ENCODE measurements at places on chromosomes 11 and 22.

DNA sequence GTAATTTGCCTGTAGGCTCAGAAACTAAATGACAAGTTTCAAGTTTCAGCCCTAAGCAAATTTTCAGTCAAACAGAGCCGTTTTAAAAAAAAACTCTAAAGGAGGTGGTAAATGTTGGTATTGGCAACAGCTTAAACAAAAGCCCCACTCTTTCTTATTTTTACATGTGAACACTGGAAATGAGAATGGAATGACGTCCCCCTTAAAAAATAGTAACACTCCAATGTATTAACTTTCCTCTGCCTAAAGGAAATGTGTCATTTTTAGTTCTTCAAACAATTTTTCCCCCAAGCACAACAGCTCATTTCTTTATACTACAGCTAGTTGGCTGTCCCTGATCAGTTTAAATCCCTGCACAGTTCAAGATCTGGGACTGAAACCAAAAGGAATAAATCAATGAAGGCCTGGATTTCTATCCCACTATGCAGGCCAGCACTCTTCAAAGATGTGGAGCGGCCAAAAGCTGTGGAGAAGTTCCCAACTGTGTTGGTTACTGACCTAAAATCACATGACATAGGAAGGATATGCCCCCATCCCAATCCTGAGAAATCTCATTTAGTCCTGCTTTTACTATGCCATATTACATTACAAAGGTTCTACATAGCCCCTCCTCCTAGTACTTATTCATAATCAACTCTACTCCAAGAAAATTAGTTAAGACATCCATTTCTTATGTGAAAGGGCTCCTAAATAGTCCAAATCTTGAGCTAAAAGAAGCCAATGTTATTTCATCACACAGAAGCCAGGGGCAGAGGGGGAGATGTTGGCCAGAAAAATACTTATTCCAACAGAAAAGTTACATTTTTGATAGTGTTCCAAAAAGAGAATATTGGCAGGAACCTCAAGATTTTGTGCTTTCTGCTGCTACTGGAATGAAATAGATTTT is 95.9 kb downstream of the CADM1 start:
- no peak for DNase-seq

DNA sequence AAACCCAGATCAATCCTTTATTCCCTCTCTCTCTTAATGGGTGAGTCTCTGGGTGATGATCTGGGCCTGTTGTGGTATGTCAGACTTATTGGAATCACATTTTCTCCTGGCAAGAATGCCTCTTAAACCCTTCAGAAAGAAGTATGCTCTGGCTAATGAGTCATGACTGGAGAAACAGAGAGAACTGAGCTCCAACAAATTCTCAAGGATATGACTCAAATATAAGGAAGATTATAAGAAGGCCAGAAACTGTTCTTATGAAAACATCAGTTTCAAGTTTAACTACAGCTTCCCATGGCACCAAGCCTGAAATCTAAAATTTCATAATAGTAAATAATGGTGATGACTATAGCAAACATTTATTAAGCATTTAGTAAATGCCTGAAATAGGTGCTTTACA is 83.9 kb downstream of the OR5AK2 start:
- DNase-seq = no peak

DNA sequence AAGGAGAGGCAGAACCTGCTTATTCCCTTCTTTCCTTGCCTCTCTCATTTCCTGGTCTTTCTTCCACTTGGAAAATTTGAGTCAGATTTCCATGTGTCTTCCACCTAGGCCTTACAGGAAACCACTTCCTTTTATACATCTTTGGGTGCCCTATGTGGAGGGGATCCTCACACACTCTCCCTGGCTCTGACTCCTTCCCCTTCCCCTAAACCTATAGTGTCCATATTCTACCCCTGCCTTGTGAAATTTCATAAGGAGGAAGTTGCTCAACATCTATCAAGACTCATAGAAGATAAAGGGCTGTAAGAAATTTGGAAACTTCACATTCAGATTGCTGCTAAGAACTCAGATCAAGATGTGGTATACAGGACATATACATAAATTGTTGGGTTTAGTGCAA is 20.4 kb downstream of the TUG1 start:
- no peak for DNase-seq

DNA sequence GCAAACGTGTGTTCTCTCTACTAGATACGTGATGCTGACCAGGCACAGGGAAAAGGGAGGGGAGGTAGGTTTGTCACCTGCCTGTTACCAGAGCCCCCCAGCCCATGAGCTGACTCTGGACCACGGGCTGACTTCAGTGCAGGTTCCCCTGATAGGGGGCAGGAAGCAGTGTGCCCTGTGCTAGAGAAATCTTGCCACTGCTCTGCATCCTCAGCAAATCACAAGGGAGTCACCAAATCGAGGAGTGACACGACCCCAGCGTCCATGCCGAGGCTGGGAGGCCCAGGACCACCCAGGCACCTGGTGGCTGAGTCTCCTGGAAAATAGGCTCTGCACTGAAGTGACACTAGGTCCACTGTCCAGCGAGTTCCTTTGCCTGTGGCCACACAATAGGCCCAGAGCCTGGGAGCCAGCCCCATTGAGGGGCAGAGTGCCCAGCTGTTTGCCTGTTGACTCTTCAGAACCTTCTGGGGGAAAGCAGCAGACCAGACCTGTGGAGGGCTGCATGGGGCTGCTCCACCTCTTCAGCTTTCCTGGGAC is 99.3 kb downstream of the CTTN start:
- DNase-seq = no peak

GRCh38 chr11:69928121-69928520 is 108.9 kb upstream of the FGF3 start:
- DNase-seq = no peak

DNA sequence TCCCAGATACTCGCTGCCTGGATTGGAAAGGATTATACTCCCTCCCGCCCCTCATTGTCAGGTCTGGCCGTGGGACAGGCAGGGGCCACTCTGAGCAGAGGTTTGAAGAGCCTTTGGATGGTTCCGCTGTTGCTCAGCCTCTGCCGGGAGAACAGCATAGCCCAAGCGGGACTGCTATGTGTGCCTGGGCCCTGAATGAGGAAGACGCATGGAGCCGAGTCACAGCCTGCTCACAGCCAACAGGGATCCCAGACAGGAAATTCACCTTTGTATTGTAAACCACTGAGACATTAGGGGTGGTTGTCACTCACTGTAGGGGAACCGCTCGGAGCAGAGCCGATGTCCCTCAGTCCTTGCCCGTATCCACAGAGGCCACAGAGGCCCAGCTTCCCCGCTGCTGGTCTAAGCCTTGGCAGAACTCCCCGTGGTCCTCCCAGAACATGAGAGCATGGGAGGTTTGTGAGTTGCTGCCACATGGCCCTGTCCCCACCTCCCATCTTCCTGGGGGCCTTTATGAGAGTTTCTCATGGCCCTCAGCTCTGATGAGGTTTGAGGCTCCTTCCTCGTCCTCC is 10.7 kb upstream of the FAM118A start:
- DNase-seq = no peak

DNA sequence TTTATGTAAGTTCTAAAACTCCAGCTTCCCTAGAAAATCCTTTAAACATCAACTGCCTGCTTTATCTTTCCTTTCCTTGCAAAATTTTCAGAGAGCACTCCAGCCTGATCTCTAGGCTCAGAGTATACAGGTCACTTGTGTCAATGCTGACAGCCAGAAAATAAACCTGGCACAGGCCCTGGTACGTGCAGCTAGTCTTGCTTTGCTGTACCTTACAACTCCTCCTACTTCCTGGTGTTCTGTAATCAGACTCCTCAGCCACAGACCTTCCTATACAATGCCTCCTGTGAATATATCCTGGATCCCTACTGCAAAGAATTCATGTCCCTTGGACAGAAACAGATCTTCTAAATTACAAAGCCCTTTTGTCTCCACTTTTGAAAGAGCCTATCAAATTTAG is 24.2 kb upstream of the TMEM123 start:
- no peak for DNase-seq

DNA sequence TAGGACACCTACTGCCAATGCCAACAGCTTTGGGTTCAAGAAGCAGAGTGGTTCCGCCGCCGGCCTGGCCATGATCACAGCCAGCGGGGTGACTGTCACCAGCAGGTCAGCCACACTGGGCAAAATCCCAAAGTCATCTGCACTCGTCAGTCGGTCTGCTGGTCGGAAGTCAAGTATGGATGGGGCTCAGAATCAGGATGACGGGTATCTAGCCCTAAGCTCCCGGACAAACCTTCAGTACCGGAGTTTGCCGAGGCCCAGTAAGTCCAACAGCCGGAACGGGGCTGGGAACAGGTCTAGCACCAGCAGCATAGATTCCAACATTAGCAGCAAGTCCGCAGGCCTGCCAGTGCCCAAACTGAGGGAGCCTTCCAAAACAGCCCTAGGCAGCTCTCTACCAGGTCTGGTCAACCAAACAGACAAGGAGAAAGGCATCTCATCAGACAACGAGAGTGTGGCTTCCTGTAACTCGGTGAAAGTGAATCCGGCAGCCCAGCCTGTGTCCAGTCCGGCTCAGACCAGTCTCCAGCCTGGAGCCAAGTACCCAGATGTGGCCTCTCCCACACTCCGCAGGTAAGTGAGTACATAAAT is 115.1 kb downstream of the DBX1 start:
- no peak for DNase-seq

DNA sequence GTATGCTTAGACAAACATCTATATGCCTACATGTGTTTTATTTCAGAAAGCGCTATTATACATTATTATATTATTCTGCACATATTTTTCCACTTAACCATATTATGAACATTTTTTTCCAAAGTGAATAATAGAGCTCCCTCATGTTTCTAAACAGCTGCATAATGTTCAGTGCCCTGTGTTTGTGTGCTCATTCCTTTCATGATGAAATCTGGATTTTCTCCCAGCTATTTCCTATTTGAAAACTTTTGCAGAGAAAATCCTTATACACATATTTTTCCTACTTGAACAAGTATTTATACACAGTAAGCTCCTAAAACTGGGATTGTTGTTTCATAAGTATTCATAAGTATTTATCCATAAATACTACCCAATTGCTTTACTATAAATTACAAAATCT is 18.1 kb upstream of the RFPL2 start:
- DNase-seq = no peak

- DNase-seq = no peak
Measured at GRCh38 chr11:77002776-77003175, 31.4 kb upstream of the B3GNT6 start.

DNA sequence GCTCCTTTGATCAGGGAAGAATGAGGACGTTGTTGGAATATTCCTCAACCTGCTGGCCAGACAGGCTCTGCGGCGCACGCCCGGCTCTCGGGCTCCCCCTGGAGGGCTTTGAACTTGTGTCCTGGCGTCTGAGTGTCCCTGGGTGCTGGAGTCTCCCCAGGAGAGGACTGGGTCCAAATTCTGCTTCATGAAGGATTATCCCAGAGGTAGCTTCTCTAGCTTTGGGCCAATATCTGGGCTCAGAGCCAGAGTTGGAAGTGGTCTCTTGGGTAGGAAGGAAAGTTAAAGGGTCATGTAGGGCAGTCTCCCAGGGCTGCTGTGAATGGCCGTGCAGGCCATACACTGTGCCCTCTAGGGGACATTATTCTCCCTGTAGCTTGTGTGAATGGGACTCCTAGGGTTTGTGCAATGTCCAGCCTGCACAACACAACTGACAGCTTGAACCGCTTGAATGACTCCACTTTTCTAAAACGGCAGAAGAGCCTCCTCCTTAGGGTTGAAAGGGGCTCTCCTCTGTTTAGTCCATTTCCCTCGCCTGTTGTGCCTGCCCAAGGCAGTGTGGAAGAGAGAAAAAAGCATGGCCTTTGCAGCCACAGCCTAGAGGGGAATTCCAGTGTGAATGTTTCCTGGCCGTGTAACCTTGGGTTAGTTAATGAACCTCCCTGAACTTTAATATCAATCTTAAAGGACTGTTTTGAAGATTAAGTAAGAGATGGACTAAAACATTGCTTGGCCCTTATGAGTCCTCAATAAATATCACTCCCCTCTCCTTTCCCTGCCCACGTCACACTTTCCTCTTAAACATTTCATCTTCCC is 111.2 kb upstream of the THY1 start:
- no peak for DNase-seq

GRCh38 chr22:19827341-19828034 is 27.2 kb downstream of the GNB1L start:
- DNase-seq = no peak

DNA sequence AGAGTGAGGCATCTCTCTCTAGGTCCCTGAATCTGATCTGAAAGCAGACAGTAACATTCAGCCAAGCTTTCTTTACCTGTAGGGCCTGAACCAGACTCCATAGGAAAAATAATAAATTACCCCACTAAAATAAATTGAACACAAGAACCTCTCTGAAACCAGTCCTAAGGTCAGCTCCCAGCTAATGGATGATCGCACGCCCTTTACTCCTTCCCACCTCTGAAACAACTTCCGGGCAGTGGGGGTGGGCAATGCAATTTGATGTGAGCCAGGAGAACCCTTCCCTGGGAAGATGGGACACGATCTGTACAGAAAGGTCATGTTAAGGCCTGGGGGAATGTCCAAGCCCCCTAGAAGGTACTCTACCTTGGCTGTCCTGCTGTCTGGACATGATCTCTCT is 71.2 kb downstream of the MICAL3 start:
- DNase-seq = no peak

DNA sequence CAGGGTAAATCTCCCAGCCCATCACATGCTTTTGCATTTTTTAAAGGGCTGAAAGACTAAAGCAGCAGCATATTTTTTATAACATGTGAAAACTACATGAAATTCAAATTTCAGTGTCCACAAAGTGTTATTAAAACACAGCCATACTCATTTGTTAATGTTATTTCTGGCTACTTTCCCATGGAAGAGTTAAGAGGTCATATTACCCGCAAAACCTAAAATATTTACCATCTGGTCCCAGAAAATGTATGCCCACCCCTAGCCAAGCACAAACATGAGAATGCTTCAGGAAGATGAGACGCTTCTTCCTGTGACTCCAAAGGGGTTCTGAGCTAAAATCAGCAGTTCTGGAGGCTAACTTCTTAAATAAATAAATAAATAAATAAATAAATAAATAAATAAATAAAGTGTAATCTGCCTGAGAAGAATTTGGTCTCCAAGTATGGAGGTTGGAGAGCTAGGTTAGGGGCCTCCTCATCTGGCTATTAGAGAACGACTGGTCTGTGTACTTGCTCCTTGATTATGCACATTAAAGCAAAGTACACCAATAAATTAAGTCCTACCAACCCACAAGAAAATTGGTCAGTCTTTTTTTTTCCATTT is 9.7 kb downstream of the IMMP1L start:
- DNase-seq = no peak

DNA sequence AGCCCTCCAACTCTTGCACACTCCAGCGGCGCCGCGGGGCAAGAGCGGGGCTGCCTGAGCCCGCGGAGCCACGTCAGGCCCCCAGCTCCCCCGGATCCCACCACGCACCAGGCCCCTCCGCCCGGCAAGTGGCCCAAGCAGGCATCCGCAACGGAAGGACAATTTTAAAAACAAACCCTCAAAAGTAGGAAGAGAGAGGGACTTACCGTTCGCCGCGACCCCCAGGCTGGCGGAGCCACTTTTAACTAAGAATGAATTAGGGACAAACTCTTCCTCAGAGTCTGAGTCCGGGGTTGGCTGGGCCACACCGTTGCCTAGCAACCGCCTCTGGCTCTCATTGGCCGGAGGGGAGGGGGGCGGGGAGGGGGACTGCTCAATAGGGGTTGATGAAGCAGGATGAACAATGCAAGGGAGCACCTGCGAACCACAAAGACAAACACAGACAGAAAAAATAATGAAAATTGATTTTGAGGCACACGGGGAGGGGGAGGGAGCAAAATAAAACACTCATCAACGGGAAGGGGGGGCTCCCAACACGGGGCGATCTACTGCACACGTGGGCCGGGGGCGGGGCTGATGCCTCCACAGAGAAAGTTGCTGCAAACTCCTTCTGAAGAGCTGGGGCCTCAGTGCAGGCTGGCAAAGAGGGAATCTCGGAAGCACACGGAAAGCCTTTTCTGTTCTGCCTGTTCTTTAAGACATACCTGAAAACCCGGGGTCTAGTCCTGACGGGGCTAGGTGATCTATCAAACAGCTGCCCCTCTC is 387.5 kb upstream of the NARS2 start:
- DNase-seq = no peak

All from T-helper 22 cell (primary cell).